ENCODE measurements at places on chromosomes 5 and 9.
A peak's percentile ranks its signal among the peaks of the same experiment; 100 is the strongest.

- no peak for DNase-seq
These were observed 382.6 kb upstream of the DAP start for GRCh38 chr5:11143456-11144267.

DNA sequence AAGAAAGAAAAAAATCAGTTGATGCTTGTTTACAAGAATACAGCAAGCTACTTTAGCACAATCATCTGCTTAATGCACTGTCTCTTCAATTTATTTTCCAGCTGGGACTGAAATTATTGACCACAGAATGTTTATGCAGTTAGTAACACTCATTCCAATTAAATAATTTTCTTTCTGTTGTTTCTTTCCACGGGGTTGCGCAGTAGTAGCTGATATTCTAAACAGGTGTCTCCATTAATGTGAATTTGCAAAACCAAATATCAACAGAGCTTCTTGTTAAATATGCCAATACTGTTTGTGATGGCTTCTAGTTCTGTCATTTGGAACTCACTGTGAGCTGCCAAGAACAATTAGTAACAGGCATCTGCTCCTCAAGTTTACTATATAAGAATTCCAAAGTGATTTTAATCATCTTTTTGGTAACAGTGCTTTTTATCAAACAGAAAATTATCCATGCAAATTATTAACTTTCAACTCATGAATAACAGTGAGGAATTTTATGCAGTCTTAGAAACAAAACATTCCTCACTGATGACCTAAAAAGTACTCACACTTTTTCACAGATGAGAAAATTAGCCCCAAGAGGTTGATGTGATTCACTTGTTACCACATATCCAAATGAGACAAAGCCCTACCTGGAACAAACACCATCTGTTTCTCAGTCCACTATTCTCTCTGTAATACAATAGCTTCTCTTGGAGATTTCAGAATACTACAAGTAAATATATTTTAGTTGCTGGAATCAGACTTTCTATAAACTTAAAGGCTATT lies 567.6 kb upstream of the RGMB start:
- DNase-seq: no peak

DNA sequence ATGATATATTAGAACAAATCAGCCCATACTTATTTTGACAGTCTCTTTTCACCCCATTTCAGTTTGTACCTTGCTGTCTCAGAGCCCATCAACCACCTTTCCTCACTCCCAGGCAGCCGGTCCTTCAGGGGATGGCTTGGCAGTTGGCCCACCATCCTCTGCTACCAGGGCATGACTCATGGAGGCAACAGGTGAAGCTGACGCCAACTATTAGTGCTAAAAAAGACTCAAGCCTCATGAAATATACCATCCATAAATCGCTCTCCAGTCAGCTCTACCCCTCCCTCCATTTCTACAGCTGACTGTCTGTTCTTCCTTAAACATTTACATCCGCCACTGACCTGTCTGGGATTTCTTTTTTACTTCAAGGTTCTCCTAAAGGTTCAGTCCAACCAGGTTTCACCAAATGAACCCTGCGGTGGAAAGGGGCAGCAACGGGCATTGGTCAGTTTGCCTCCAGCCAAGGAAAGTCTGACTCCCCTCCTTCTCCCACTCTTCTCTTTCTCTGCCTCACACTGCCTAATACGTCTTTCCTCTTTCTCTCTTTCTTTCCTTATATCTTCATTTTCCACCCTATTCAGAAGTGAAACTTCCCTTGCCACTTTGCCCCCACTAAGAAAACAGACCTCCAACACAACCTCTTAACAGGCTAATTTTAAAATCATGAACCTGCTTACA lies 439.1 kb downstream of the RAB3C start:
- no peak for DNase-seq

DNA sequence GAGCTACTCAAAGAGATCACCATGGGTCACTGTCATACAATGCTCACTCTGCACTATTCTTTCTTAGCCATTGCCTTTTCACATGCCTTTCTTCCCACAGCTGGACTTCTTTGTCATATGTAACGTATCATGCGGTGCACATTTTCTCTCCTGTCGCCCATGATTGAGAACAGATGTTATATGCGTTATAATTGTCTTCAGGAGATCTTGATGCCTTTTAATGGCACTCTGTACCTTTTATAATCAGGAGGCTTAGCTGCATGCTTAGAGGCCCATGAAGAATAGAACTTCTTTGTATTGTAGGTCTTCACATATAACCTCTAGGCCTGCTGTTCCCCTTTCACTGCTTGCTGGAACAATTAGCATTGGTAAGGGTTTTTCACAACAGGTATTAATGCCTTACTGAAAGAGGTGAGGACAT lies 436.1 kb downstream of the CDH10 start:
- DNase-seq: no peak

- DNase-seq: peak; percentile 23
These were observed 43.3 kb downstream of the MCTP1 start for GRCh38 chr5:95241635-95242034.

GRCh38 chr9:134503301-134504105 lies 138.1 kb upstream of the COL5A1 start:
- DNase-seq: no peak

DNA sequence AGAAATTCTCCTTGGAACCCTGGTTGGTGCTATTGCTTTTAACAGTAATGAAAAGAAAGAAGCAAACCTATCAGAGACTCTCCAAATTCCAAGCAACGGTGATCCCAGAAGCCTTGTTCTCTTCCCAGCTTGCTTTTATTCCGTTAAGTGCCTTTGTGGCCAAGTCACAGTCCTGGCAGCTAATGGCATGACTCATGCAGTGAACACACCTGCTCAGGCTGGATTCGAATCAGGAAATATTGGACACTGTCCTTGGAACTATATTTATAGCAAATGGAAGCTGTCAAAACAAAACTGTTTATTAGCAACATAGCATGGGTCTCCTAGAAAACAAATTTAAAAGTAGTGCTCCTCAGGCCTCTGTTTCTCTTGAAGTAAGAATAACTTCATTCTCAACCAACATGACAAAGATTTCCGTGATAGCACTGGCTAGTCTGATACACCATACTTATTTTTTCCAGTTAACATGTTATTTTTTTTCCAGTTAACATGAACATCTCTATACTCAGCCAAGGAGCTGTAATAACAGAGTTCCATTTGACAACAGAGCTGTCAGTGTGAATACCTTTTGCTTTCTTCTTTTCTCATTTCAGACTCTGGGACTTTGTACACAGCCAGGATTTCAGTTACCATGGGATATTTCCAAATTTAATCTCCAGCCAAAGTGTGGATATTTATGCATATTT lies 502.4 kb downstream of the GADD45G start:
- DNase-seq: no peak

DNA sequence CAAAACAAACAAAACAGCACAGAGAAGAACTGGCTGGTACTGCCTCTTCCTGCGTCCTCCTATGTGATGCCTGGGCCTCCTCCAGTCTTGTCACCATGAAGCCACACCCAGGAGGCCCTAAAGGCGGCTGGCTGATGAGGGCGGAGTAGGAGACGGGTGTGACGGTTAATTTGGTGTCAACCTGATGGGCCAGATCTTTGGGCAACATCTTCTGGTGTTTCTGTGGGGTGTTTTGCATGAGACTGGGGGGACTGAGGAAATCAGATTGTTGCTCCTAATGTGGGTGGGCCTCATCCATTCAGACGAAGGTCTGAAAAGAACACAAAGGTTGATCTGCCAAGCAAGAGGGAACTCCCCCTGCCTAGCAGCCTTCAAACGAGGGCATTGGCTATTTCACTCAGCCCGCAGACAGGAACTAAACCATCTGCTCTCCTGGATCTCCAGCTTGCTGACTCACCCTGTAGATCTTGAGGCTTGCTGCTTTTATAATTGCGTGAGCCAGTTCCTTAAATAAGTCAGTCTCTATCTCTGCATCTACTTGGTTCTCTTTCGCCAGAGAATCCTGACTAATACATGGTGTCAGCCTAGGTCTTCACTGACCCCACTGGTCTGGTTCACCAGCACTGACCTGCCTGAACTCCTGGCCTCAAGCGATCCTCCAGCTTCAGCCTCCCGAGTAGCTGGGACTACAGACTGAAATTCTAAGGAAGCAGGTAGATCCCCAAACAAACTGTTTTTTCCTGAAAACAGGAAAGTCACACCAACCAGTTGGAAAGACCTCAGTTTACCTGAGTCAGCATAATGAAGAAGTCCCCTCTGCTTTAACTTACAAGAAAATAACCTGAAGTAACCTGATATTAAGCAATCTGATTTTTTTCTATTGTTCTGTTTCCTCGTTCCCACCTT lies 12.8 kb upstream of the ZFP62 start:
- peak; percentile 90 for DNase-seq

GRCh38 chr9:97474372-97474925 lies 27.0 kb upstream of the TMOD1 start:
- DNase-seq: no peak

DNA sequence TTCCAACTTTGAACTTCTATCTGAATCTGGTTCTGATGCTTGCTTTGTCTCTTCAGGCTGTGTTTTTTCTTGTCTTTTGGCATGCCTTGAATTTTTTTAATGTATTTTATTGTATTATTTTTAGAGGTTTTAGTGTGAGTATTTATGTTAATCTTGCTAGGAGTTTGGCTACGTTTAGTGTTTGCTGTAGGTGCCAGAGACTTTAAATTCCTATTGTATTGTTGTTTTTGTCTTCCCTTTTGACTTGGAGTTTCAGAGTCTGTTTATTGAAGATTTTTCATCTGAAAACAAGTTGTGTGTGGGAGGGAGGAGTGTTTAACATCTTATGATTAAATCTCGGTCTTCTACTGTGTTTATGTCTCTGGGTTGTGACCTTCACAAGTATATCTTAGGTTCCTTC lies 956.8 kb downstream of the TLE1 start:
- no peak for DNase-seq

DNA sequence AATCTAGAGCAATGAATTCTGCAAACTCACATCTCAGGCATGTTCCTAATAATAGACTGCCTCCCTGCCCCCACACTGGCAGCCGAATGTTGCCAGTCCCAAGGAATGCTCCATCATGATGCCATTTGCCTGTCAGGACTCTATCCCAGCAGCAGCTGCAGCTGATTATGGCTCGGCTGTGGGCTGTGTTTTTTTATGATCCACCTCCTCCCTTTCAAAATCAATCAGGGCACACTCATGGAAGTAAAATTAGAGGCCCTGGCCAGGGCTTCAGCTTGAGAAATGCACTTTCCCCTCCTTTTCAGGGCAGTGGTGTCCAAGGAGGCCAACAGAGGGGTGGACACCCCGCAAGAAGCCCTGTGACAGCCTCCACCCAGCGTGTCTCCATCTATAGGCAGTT lies 176.7 kb upstream of the S1PR3 start:
- no peak for DNase-seq

DNA sequence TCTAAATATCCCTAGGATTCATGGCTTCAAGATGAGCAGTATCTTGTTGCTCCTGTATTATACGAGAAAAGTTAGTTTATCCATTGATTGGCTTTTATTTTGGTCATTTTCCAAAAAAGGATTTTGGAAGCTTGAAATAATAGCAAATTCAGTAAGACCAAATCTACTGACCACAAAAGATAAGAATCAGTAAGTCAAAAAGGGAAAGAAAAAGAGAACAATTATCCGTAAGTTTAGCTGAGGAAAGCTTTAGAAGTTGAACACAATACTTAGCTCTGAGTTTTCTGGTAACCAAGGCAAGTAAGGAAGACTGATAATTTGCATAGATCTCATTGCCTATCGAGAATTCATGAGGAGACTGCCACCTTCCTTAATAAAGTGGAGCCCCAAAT lies 9.1 kb downstream of the TGFBR1 start:
- no peak for DNase-seq

GRCh38 chr9:34709196-34709978 lies 549 bp downstream of the CCL21 start:
- no peak for DNase-seq

- DNase-seq: no peak
These were observed 49.8 kb upstream of the TESK1 start for GRCh38 chr9:35555246-35555701.

DNA sequence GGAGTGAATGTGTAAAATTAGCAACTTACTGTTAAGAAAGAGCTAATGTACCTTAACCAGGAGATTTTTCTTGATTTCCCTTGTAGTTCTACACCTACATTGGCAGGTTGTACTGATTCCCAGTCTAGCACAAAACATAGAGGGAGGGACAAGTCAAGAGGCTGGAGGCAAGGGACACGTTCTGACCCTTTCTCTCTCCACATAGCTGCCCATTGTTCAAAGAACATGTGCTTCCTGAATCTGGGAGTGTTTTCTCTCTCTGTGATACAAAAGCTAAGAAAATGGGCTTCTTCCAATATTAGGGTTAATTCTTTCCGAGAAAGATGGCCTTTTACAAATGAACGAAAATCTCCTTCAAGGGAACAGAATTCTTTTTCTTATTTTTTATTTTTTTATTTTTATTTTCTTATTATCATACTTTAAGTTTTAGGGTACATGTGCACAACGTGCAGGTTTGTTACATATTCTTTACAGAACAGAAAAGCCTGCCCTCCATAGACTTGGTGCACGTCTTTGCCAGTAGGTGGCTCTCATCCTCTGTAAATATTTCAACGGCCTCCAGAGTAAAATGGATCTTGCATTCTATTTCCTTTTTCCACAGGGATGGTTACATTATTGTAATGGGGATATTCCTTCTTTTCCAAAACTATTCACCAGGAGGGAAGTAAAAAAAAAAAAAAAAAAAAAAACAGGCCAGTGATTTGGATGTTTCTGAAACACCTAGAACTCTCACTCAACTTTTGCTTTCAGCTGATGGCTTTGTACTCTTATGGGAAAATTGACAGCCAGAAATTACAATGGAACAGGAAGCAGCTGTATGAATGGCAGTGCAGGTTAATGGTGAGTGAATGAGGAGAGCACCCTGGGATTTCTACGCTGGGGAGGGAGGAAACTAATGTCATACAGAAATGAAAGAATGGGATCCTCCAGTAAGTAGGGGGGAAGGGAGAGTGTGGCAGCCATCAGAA lies 13.1 kb upstream of the IFNA5 start:
- peak; percentile 37 for DNase-seq

DNA sequence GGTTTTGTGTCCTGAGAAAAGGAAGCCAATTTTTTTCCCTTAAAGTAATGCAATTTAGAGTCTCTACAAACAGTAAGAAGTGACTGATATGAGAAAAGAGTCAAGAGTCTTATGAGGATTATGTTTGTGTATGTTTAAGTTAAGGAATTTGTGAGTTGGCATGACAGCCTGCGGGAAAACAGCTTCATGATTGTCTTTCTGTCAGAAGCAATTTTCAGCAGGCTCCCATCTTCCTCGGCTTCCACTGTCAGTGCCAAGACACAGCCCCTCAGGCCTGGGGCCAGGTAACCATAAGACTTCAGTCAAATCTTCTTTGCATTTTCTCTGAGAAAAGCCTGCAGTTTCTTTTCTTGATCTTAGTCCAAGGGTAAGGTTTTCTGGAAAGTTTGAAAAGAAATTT lies 17.0 kb upstream of the SELENOP start:
- DNase-seq: no peak

All from Kasumi-1 (cell line).